Regular cardiac myocyte (primary cell): ENCODE measurements at places on chromosomes 7 and 10. TPM values are rescaled to one million over a fixed set of nuclear protein-coding genes. Genes with fewer than 3 reads are reported as not detected.

Gene ABCA13
- under 0.01 and 0.56 TPM in 2 replicates for total RNA-seq

Gene MORN4
- total RNA-seq, result 3.7 and 5.8 TPM in 2 replicates

Gene ZNF425
- 3.1 and 3.4 TPM in 2 replicates for total RNA-seq

Gene INSYN2A
- total RNA-seq, result under 0.01 TPM in 2 replicates

Gene NAT16
- total RNA-seq, result not detected in 2 replicates

Gene HHEX
- total RNA-seq, result 1.7 and 7.1 TPM in 2 replicates

Gene CRPPA
- 2.0 and 2.5 TPM in 2 replicates for total RNA-seq

Gene CLEC2L
- total RNA-seq, result not detected in 2 replicates

Gene DDX56
- 48.8 and 83.2 TPM in 2 replicates for total RNA-seq

Gene MMRN2
- 5.4 and 9.0 TPM in 2 replicates for total RNA-seq

Gene HOXA13
- under 0.01 TPM in 1 of 2 replicates, not detected in the other for total RNA-seq

Gene EEPD1
- total RNA-seq, result 0.38 and 3.9 TPM in 2 replicates

Gene INMT
- 6.9 and 89.9 TPM in 2 replicates for total RNA-seq

Gene FAM25G
- not detected in 2 replicates for total RNA-seq

Gene BICC1
- total RNA-seq, result 92.6 and 161 TPM in 2 replicates

Gene SLIT1
- total RNA-seq, result under 0.01 TPM in 2 replicates

Gene FKBP6
- total RNA-seq, result not detected in 2 replicates

Gene GPR15LG
- total RNA-seq, result not detected in 2 replicates

Gene SFTPA2
- total RNA-seq, result not detected in 2 replicates

Gene PIK3CG
- 0.19 and 1.1 TPM in 2 replicates for total RNA-seq

Gene ACSL5
- 0.96 and 2.3 TPM in 2 replicates for total RNA-seq

Gene PLEKHS1
- total RNA-seq, result not detected in 2 replicates

Gene COL13A1
- 27.6 and 44.3 TPM in 2 replicates for total RNA-seq

Gene WDR86
- total RNA-seq, result 0.56 TPM in 1 of 2 replicates, not detected in the other

Gene RARRES2
- total RNA-seq, result 1.3 and 25.4 TPM in 2 replicates

Gene SAMD9
- 19.7 and 22.0 TPM in 2 replicates for total RNA-seq

Gene GTF2I
- total RNA-seq, result 71.7 and 78.1 TPM in 2 replicates

Gene SFR1
- 11.3 and 14.4 TPM in 2 replicates for total RNA-seq

Gene CHN2
- total RNA-seq, result 0.19 and 4.2 TPM in 2 replicates

Gene WIPF3
- total RNA-seq, result not detected in 2 replicates

Gene LRRC18
- total RNA-seq, result not detected in 2 replicates

Gene ZNF467
- 0.56 and 0.77 TPM in 2 replicates for total RNA-seq

Gene GRID2IP
- total RNA-seq, result under 0.01 TPM in 1 of 2 replicates, not detected in the other

Gene TMED4
- total RNA-seq, result 96.8 and 235 TPM in 2 replicates

Gene DRGX
- not detected in 2 replicates for total RNA-seq

Gene PARD3
- 53.7 and 67.1 TPM in 2 replicates for total RNA-seq

Gene LRRC17
- 70.0 and 147 TPM in 2 replicates for total RNA-seq

Gene SLC26A3
- not detected in 2 replicates for total RNA-seq

Gene NPSR1
- total RNA-seq, result not detected in 2 replicates

Gene CADPS2
- total RNA-seq, result 14.4 and 25.9 TPM in 2 replicates

Gene KIN
- 5.1 and 9.4 TPM in 2 replicates for total RNA-seq

Gene MKI67
- total RNA-seq, result 1.1 and 20.3 TPM in 2 replicates

Gene RAB19
- total RNA-seq, result not detected in 2 replicates
